ENCODE measurements at places on chromosomes 1 and 21.

DNA sequence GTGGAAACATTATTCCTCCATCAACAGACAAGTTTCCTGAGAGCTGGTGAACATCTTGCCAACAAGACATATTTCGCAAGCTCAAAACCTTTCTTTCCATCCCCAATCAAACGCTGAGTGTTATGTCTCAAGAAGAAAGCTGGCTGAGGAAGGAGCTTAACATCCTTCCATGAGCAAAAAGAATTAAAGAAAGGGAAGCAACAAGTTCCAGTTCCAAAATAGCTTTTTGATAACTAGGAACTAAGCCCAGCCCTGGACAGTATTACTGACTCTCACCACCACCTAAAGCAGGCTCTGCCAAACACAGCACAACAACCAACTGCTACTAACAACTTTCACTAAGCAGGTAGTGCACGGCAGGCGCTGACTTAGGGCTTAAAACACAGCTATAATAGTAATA lies 50.2 kb downstream of the CAPZB start:
- peak; percentile 56 for DNase-seq

- no peak for DNase-seq
Measured at GRCh38 chr1:172382990-172383389, 37.5 kb upstream of the C1orf105 start.

DNA sequence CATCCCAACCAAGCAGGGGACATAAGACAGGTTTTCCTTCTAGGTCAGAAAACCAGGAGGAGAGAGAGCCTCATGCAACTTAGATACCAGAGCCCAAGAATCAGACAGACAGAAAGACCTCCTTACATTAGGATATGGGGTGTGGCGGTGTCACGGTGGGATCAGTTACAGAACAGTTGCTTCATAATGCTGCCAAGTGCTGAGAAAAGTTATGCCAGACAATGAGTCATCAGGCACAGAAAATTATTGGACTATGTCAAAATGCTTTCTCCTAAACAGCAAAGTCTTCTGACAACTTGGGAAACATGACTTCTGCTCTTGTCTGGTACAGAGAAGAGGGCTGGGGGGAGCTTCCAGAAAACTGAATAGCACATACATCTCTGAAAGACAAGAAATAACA lies 1120.2 kb upstream of the TMPRSS15 start:
- DNase-seq: no peak

DNA sequence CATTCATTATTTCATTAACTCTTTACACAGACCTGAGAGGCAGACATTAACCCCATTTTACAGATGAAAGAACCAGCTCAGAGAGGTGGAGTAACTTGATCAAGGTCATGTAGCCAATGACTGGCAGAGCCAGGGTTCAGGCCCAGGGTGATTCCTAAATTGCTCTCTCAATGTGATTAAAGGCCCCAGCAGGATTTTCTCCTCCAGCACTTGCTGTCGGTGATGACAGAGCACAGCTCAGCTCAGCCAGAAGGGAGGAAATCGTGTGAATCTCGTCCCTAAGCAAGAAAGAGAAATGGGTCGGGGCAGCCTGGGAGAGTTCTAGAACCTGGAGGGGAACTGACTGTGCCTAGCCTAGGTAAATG lies 19.5 kb upstream of the RNF19B start:
- no peak for DNase-seq

GRCh38 chr1:232579958-232580941 lies 49.7 kb downstream of the SIPA1L2 start:
- no peak for DNase-seq

- DNase-seq: no peak
Measured at GRCh38 chr21:37921091-37921490, 4.8 kb upstream of the KCNJ6 start.

DNA sequence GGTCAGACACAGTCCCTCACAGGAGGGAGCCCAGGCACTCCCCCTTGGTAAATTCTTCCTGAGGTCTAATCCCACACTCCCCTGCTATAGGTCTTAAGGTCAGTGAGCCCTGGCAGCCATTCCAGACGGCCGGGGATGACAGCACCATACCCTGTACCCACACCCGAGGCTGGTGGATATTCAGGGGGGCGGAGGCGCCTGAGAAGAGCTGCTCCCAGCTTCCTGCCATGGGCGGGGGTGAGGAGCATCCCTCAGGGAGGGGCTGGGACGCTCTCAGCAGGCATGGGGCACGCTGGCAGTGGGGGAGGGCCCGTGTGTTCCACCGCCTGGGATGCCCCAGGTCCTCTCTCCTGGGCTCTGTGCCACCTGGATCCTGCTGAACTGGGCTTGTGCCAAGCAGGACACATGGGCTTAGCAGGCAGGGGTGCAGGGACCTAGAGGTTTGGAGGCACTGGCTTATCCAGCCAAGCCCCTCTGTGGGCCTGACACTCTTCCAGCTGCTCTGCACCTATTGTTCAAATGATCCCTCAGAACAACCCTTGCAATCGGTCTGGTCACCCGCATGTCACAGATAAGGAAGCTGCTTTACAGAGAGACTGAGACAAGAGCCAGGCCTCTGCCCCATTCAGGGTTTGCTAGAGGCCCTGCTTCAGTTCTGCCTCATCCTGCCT lies 5.7 kb upstream of the ADGRB2 start:
- DNase-seq: peak; percentile 61

GRCh38 chr21:38766987-38767722 lies 38.6 kb upstream of the ETS2 start:
- DNase-seq: peak; percentile 68

DNA sequence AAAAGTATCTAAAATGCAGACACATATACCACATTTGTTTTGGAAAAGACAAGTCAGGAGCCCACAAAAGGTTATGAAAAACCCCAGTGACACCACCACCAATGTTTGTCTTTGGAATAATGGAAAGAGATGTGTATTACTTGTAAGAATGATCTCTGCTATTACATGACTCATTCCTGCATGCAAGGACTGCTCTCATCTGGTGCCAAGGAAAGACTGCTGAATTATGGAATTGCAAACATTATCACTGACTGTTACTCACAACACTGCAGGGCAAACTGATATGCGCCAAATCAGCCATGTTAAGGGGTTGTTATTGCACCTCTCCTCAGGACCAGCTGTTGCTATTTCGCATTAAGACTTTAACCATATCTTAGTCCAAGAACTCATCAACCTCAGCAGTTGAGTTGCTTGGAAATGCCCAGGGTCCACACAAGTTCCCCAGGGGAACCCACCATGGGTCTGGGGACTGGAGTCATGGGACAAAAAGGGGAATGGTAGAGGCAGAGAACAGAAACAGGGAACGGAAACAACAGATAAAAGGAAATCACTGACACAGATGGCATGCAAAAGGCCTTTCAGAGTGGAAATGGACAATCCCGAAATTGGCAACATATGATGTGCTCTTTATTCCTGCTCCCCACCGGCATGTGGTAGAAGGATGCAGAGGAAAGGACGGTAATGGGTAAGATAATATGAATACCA lies 34.4 kb downstream of the CAPZB start:
- DNase-seq: no peak
